ENCODE measurements at places on chromosomes 13 and 19.

DNA sequence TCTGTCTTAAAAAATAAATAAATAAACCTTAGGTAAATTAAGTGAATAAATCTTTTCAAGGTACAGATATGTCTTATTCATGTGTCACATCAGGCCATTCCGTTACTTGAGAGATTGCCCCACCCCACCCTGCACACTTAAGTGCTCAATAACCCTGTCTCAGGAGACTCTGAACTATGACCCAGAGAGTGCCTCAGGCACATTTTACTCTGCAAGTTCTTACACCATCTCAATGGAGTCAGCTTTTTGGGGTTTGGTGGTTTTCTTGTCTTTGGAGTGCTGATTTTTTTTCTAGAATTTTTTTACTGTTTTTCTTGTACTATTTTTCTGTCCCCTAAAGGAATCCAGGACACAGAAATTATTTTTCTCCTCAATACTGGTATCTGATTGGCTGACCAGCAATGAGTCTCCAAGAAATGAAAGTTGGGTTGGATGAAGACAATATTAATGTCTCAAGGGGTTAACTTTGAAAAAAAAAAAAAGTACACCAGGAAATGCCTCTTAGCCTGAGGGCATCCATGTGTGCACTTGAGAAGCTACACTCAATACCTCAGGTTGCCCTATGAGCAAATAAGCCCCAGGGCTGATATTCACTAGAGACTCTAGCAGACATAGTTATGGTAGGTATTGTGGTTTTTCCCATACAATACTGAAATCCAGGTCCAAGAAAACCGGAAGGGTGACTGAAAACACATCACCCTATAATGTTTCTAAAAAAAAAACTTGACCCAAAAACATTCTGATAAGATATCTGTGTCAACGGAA is 114.6 kb upstream of the ZNF91 start:
- DNase-seq = no peak

DNA sequence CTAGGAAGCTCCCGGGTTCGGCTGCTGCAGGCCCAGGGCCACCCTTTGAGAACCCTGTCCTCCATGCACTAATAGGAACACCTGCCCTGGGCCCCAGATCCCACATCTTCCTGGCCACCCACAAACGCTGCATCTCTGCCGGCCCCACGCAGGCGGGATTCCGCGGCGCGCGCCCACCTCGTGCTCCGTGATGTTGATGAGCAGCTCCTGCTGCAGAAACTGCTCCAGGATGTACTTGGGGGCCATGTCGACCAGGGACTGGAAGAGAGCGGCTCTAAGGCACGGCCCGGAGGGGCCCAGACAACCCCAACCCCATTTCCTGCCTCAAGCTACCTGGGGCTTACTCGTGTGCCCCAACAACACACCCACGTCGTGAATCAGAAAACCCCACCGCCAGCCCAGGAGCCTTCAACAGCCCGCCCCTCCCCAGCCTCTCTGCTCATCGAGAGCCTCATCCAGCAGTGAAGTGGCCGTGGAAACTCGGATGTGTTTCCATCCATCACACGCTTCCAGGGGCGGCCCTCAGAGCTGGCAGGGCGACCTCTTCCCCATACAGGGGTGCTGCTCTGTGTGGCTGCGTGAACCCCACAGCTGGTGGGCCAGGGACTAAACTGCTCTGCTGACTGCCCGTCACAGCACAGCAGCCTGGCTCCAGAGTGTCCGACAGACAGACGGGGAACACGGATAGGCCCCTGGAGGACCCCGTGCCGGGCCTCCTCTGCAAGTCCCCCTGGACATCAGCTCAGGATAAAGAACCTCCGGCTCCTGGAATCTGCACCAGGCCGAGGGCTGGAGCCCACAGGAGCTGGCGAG is 4.2 kb downstream of the POLR2E start:
- DNase-seq = no peak

DNA sequence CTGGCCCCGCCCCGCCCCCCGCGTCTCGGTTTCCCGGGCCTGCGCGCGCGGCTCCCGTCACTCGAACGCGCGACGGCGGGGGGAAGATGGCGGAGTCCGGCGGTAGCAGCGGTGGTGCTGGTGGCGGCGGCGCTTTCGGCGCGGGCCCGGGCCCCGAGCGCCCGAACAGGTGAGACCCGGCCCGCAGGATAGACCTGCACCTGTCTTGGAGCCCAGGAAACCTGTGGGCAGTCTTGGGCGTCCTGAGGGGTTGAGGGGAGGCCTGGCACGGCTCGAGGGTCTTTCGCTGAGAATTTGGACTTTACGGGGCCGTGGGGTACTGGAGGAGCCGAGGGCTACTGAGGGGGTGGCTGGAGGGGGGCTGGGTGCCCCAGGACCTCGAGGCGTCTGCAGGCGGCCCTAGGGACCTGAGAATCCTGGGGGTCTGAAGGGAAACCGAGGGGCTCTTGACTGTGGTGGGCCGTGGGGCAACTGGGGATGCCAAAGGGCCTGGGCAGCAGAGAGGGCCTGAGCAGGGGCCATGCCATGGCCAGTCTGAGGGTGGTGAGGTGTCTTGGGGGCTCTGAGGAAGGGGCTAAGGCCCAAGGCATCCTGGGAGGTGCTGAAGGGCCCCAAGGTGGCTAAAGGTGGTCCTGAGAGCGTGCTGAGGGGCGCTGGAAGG is at the start of gene KLHL26:
KLHL26 (plus strand) TSS at position 60 of the 661 bp plus-strand sequence; CDS start at position 87, 27 bp downstream.
- no peak for DNase-seq

DNA sequence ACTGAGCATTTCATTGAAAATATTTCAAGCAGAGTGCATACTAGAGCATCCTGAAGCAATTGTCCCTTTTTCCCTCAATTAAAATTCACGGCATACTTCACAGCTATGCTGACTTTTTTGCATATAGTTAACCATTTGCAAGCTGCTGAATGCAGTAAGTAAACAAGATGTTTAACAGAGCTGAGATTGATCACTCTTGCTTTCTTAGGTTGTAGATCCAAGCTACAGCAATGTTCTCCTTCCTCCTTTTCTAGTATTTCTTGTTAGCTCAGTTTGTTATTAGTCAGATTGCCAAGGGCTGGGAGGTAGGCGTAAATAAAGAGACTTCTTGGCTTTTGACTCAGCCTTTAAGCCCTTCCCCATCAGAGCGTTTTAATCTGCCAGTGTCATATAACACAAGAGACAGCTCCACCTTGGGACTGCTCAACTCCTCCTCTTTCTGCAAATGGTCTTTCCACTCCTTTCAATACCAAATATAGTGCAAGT is at the start of gene SLITRK6:
SLITRK6 (minus strand) TSS at position 323 of the 486 bp plus-strand sequence. CDS start 2,911 bp downstream, outside the sequence.
- DNase-seq = peak; percentile 22

DNA sequence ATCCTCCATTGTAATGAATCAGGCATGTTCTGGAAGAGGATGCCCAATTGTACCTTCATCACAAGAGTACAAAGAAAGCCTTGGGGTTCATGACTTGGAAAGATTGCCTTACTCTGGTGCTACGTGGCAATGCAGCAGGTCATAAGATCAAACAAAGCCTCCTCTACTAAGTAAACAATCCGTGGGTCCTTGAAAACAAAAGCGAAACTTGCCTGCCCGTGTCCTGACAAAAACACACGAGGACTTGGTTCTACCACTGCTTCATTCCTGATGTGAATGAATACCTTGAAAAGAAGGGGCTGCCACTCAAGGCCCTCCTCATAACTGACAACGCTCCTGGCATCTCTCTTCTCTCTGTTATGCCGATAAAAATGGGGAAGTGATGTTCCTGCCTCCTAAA is 18.9 kb downstream of the ZNF563 start:
- DNase-seq = no peak

GRCh38 chr13:104898484-104898883 is 1637.0 kb downstream of the EFNB2 start:
- DNase-seq = no peak

DNA sequence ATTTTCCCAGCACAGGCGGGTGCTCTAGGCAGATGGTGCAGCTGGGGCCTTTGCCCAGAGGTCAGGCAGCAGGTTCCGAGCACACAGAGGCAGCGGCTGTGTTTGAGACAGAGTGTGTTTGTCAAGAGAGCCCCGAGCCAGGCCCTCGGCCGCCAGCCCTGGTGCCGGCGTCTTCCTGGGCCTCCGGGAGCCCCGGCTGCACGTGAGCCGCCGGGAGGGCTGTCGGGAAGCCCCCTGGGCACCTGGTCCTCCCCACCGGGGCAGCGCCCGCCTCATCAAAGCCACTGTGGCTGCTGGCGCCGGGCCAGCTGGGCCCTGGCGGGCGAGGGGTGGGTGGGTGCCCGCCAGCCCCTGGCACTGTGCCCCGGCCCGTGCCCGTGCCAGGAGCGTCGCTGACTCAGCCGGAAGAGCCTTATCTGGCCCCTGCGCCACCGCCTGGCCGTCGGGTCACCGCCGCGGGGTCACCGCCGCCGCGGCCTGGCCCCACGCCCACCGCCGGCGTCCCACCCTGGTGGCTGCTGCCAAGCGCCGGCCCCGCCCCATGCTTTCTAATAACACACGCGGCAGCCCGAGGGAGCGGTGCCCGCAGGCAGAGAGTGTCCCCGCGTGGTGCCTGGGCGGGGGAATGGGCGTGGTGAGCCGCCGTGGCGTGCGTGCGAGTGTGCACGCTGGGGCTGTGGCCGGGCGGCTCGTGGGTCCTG is 14.9 kb downstream of the ARID3A start:
- no peak for DNase-seq

DNA sequence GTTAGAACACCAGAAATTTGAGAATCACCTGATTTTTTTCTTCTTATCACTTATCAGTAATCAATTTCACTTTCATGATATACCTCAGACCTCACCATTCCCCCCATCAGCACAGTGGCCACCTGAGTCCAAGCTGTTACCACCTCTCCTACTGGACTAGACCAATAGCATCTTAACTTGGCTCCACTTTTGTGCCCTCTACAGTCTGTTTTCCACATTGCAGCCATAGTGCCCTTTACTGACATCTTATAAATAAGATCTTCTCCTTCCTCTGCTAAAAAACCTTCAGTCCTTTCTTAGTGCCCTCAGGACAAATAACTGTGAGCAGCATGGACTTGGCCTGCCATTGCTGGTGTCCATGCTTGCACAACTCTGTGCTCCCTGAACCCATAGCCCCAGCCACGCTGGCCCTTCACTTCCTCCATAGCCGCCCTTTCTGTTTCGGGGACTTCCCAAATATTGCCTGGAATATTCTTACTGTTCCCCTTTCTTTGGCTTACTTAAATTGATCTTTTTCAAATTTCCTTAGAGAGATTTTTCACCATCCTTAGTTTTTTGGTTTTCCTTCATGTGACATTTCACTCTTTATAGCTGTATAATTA is 380.8 kb downstream of the LMO7 start:
- no peak for DNase-seq

- DNase-seq = no peak
Observed at GRCh38 chr13:34623331-34623730, 318.7 kb upstream of the NBEA start.

DNA sequence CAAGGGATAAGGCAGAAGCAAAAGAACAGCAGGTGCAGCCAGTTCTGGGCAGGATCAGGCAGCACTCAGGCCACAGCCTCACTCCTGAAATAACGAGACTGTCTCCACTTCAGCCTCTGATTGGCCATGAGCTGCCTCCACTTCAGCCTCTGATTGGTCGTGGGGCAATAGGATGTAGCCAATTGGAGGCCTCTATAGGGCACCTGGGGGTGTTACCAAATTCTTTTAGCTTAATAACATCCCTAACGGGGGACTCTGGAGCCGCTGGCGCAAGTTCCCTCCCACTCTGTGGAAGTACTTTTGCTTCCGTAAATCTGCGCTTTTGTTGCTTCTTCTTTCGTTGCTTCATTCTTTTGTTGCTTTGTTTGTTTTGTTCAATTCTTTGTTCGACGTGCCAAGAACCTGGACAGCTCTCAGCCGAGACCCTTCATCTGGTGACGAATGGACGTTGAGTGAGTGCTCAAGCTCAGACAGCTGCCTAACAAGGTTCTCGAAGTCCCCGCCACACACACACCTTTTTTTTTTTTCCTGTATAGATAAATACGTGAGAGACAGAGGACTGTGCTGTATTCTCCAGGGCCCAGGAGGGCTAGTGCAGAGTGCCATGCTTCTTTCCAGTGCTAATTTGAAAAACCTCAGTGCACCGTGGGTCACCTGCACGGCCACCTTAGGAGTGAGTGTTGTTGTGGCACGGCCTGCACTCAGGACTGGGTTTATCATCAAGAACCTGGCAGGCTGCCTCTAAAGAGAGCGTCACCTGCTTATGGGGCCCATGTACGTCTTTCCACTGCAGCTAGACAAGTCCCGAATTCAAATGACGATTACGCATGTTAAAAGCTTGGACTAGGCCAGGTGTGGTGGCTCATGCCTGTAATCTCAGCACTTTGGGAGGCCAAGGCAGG is 32.0 kb upstream of the TUBGCP3 start:
- peak; percentile 88 for DNase-seq

All from NCI-H1436 treated with DMSO at 0.1 percent for 48 hours (cell line).